Thymus (tissue), 14 donors: ENCODE measurements at places on chromosomes 4 and X.

DNA sequence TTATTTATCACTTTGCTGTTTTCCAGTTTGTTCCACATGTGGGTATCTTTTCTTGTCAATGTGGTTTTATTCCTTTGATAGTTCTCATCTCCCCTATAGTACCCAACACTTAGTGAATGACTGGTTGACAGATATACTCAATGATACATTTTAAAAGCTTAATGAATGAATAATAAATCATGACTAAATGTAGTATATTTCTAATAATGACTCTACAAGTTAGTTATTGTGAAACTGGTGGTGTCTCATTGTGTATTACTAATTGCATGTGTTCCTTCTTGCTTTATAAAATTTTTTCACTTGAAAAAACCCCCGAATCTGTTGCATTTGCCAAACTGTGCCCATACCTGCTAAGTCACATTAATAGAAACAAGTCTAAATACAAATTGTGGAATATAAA lies 95.4 kb downstream of the MBNL3 start:
- no peak for DNase-seq

GRCh38 chr4:2292646-2293108 lies 30.8 kb upstream of the MXD4 start:
- no peak for DNase-seq

DNA sequence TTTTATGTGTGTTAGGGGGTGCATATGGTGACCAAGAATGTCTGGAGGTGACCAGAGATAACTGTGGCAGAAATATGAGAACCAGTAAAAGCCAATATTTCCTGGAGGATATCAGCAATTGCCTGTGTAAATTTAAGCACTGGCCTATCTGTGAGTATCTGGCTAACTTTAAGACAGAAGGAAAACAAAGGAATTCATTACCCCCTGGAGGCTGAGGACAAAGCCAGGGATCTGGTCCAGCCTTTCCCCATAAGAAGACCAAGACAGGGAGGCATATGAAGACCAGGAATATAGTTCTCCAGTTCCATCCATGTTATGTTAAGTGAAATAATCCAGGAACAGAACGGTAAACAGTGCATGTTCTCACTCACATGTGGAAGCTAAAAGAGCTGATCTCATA lies 49.2 kb downstream of the MFAP3L start:
- DNase-seq, result no peak

DNA sequence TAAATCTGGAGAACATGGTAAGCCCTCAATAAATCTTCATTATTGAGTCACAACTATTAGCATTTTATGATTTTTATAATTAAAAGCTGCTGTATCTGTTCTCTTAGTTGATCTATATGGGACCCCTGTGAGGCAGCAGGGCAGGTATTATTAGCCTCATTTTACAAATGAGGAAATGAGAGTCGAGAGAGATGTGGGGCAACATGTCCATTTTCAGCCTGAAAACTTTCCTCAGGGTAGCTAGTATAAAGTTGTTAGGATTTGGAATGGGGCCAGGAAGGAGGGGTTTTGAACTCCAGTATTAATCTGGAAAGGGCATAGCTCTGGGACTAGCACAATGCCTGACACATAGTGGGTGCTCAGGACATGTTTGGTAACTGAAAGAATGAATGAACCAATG lies 191.7 kb upstream of the GPC4 start:
- no peak for DNase-seq

GRCh38 chr4:5870701-5871100 lies 22.2 kb downstream of the CRMP1 start:
- no peak for DNase-seq

GRCh38 chrX:106484233-106484632 lies 127.5 kb upstream of the RADX start:
- no peak for DNase-seq

GRCh38 chr4:80184053-80184824 lies 13.1 kb upstream of the PRDM8 start:
- DNase-seq, result peak; percentile 78

GRCh38 chr4:76251441-76252270 lies at the start of gene FAM47E:
Gene FAM47E, plus strand, starts transcription at chr4:76251721. Its CDS starts 26 bp downstream, at chr4:76251747.
- peak; percentile 22 for DNase-seq
